ENCODE measurements at places on chromosomes 2 and 18. TPM values are rescaled to one million over a fixed set of nuclear protein-coding genes. Genes with fewer than 3 reads are reported as not detected.

GRCh38 chr2:207123776-207124391 is 41.9 kb downstream of the KLF7 start:
- DNase-seq, result no peak

DNA sequence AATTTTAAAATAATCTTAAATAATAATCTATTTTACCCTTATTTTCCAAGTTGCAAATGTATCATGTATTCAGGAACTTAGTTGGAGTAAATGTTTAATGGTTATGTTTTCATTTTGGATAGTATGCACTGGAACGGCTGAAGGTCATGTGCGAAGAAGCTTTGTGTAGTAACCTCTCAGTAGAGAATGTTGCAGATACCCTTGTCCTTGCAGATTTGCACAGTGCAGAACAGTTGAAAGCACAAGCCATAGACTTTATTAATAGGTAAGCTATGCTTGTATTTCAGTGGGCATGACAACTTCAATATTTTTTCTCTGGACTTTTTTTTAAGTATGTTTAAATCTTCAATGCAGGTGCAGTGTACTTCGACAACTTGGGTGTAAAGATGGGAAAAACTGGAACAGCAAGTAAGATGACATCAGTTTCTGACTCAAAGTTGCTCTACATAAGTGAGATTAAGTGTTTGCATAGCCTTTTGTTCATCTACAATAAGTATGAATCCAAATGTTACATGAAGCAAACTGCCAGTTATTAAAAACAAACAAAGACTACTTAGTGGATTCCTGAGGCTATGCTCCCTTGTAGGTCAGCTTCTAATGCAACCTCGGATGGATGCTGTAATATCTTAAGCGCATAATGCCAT is 63.1 kb downstream of the SPOPL start:
- DNase-seq, result no peak

GRCh38 chr2:214740867-214741395 is 68.6 kb downstream of the BARD1 start:
- no peak for DNase-seq

C1QL2 gene
- total RNA-seq, result 1.6 TPM
